Smooth muscle cell of the umbilical artery (primary cell): ENCODE measurements at places on chromosomes 1 and 21. TPM values are rescaled to one million over a fixed set of nuclear protein-coding genes. Genes with fewer than 3 reads are reported as not detected.

Gene MTF2
- total RNA-seq, result 21.4 and 22.4 TPM in 2 replicates

Gene PLEKHN1
- total RNA-seq, result under 0.01 and 1.8 TPM in 2 replicates

Gene C8A
- under 0.01 TPM in 1 of 2 replicates, not detected in the other for total RNA-seq

Gene ADAMTSL4
- 2.7 and 3.3 TPM in 2 replicates for total RNA-seq

Gene ZC3H11A
- 102 and 142 TPM in 2 replicates for total RNA-seq

Gene KAZN
- 4.8 and 8.3 TPM in 2 replicates for total RNA-seq

Gene VANGL2
- total RNA-seq, result under 0.01 and 0.23 TPM in 2 replicates

Gene SELE
- not detected in 2 replicates for total RNA-seq

Gene DNAJC16
- total RNA-seq, result 21.7 and 25.7 TPM in 2 replicates

Gene CHD5
- under 0.01 and 0.18 TPM in 2 replicates for total RNA-seq
